Peyer's patch (tissue), 4 donors: ENCODE measurements at places on chromosomes 13 and 19. TPM values are rescaled to one million over a fixed set of nuclear protein-coding genes. Genes with fewer than 3 reads are reported as not detected.

DNA sequence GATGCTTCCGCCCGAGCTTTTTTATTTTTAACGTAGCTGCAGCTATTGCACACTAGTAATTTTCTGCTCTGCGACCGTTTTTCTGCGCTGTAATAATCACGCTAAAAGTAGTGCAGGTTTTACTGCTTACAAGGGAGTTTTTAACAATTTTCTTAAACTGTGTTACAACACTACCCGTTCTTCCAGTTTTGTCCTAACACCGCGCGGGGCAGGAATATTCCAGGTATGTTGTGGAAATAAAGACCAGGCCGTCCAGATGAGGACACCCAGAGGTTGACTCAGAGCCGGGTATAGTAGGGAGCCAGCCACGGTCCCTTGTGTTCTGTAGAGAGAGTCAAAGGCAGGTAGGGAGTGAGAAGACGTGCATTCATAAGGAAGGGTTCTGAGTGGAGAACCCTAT lies 21.7 kb downstream of the ZNF274 start:
- no peak for DNase-seq

PRSS57 gene
- not detected for total RNA-seq

DNA sequence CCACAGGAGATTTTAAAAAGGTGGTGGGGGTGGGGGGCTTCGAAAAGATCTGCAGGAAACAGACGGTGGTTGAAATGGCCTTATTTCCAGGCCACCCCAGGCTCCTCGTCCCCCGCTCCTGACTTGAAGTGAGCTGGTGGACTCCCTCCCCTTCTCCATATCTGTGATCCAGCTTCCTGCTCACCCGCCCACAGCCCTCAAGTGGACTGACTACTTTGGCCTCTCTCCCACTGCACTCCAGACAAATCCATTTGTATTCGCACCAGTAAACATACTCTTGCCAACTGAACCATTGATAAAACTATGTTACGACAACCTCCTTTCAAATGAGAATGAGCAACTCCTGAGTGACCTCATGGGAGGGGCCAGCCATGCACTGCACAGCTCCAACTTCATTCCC lies 259.5 kb downstream of the COL4A1 start:
- DNase-seq: no peak

DNA sequence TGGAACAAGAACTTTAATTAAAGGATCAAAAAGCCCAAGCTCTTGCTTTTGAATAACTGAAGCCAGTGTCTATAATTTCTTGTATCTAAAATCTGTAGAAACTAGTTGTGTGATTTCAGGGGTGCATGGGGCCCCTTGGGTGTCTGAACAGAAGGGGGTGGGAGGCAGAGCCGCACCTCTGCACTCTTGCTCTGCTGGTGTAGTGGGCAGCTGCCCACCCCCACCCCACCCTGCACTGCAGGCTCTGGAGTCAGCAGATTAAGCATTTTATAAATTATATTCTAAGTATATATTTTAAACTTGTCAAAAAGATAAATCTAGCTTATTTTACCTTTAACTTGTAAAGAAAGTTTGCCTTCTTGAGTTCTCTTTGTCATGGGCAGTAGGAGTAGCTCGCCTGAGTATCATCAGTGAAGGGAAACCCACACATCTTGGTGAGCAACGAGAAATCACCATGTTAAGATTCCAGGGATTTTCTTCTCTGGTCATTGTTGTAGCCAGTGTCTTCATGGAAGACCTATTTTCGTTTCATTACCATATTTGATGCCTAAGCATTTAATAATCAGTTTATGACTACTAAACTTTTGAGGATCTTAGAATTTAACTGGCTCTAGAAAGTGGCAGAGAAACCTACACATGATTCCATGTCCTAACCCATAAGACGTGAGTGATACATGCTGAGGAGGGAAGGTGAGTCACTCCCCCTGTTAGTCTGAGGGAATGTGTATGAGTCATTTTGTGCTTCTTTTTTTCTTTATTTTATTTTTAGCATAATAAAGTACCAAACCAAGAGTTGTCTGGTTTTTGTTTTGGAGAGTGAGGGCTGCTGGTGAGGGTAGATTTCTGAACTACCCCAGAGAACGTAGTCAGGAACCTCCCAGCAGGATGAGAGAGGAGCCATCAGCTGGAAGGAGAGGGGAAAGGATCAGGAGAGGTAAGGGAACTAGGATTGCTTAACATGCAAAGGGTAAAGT lies 7.7 kb downstream of the UBE2L5 start:
- no peak for DNase-seq

- no peak for DNase-seq
Measured at GRCh38 chr19:5074407-5074806, 105.5 kb downstream of the KDM4B start.

LILRB5 gene
- total RNA-seq: 7.8 TPM

DNA sequence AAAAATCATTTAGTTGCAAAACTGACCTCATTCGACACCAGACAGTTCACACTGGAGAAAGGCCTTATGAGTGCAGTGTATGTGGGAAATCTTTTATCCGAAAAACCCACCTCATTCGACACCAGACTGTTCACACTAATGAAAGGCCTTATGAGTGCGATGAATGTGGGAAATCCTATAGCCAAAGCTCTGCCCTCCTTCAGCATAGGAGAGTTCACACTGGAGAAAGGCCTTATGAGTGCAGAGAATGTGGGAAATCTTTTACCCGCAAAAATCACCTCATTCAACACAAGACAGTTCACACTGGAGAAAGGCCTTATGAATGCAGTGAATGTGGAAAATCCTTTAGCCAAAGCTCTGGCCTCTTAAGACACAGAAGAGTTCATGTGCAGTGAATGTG lies 7.1 kb upstream of the ZNF134 start:
- no peak for DNase-seq

UBL3 gene
- 37.5 TPM for total RNA-seq

GRCh38 chr13:43289470-43290255 lies 266.3 kb downstream of the DNAJC15 start:
- no peak for DNase-seq

DNA sequence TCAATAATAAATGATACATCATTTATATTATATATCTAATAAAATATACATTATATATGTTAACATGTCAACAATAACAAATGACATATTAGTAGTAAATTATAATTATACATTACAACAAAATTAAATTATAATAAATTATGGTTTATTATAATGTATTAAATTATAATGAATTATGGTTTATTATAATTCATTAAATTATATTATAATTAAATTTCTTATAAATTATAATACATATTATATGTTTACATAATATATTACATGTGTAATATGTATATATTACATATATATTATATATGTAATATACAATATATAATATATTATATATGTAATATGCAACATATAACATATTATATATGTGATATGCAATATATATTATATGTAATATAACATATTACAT lies 20.5 kb downstream of the C3 start:
- DNase-seq: no peak

- DNase-seq: no peak
Measured at GRCh38 chr13:42174344-42175162, 97.4 kb upstream of the AKAP11 start.

GRCh38 chr13:80055847-80056246 lies 285.1 kb downstream of the SPRY2 start:
- DNase-seq: no peak

DNA sequence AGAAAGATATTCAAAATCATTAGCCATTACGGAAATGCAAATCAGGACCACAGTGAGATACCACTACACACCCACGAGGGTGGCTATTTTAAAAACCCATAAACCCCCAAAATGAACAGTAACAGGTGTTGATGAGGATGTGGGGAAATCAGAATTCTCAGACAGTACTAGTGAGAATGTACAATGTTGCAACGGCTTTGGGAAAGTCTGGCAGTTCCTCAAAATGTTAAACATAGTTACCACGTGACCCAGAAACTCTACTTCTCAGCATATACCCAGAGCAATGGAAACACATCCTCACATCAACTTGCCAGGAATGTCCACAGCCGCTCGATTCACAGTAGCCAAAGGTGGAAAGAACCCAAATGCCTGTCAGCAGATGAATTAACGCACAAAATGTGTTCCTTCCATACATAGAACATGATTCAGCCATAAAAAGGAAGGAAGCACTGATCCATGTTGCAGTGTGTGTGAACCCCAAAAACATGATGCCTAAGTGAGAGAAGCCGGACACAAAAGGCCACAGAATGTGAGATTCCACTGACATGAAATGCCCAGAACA lies 7.0 kb downstream of the PLVAP start:
- no peak for DNase-seq
